ENCODE measurements at places on chromosomes 7 and 10. TPM values are rescaled to one million over a fixed set of nuclear protein-coding genes. Genes with fewer than 3 reads are reported as not detected.

DNA sequence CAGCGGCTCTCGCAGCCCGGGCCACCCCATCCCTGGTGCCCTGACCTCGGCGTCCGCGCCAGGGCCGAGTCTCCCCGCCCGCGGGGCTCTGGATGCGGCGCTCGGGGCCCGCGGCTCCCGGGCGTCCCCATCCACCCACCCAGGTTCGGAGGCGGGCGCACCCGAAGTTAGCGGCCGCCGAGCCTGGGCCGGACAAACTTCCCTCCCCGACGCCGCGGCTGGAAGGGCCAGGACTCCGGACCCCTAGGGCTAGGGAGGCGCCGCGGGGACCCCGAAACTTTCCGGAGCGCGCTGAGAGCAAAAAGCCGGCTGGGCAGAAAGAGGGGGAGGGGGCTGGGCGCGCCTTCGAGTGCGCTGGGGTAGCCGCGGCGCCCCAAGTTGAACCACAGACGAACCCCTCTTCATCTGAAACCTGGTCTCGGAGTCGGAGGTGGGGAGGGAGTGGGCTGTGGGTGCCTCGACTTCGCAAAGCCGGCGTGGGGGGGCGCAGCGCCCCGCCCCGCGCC is 3.7 kb upstream of the ELFN1 start:
- DNase-seq: no peak
- peaks cover 35% of the 10 kb centered on the region for H3K4me1 ChIP-seq
- no peak overlapping the region for H3K4me3 ChIP-seq

DNA sequence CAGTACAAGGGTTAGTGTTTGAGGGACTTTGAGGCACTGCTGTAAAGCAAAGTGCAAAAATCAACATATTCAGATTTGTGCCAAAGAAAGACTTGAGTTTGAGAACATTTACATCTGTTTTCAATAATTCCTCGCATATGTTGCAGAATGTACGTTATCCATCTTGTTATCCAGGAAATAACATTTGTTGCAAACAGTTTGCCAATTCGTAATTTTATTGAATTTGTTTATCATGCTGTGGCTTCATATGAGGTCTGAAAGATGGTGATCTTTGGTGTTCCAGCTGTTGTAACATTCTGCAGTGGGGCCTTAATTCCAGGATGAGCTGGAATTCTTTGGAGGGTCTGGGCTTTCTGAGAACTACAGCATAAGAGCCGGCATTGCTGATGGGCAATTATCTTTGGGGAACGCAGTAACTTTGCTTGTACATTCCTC is 396.2 kb downstream of the LRMDA start:
- no peak overlapping the region for H3K4me3 ChIP-seq
- no peak overlapping the region for H3K27ac ChIP-seq
- H3K27me3 ChIP-seq: no peaks in the 10 kb centered on the region
- DNase-seq: no peak
- H3K36me3 ChIP-seq: no peaks in the 10 kb centered on the region
- peaks cover 4% of the 10 kb centered on the region for H3K4me1 ChIP-seq

GRCh38 chr10:28949005-28950004 is 272.0 kb downstream of the BAMBI start:
- DNase-seq: no peak
- no peaks in the 10 kb centered on the region for H3K27me3 ChIP-seq

- no peak for DNase-seq
- no peak overlapping the region for H3K4me3 ChIP-seq
- H3K36me3 ChIP-seq: no peaks in the 10 kb centered on the region
- H3K27ac ChIP-seq: no peak overlapping the region
Observed at GRCh38 chr7:126529254-126529653, 723.5 kb downstream of the GRM8 start.

- no peak for DNase-seq
- no peak overlapping the region for H3K27ac ChIP-seq
- H3K4me1 ChIP-seq: no peaks in the 10 kb centered on the region
- H3K27me3 ChIP-seq: no peaks in the 10 kb centered on the region
- H3K4me3 ChIP-seq: no peak overlapping the region
Observed at GRCh38 chr10:6919077-6919476, 339.0 kb upstream of the PRKCQ start.

DNA sequence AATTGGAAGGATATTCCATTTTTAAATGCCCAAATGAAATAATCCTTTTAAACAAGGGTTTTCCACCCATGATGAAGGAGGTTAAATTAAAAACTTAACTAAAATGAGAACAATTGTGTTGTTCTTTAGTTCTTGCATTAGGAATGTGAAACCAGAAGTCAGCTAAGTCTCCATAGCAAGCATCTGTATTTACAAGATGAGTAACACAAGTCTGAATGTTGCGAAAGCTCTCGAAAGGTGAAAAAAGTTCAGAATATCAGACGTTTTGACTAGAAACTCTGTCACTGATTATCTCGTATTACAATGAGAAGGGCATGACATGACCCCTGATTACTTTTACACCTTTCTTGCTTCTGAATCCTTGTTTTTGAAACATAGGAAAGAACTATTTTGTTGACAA is 149.6 kb downstream of the BICC1 start:
- H3K4me3 ChIP-seq: no peak overlapping the region
- H3K36me3 ChIP-seq: no peaks in the 10 kb centered on the region
- H3K27ac ChIP-seq: no peak overlapping the region
- DNase-seq: no peak
- H3K27me3 ChIP-seq: no peaks in the 10 kb centered on the region

DNA sequence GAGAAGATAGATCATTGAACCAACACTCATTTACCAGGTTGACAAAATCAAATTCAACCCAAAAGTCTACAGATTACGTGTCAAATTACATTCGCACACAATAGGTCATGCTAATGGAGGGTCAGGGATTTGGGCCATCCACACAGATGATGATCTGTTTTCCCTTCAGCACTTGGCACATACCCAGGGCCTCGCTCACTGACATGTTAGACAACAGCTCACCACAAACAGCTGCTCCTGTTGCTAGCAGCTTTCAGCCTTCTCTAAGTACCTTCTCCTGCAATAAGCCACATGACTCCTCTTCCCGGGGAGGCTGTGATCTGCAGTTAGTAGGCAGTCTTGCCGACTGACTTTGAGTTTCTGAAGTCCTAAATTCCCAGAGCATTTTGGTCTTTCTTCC is 18.4 kb downstream of the NKX2-3 start:
- no peak overlapping the region for H3K27ac ChIP-seq
- H3K4me1 ChIP-seq: no peaks in the 10 kb centered on the region
- DNase-seq: peak; percentile 62
- H3K4me3 ChIP-seq: no peak overlapping the region

DNA sequence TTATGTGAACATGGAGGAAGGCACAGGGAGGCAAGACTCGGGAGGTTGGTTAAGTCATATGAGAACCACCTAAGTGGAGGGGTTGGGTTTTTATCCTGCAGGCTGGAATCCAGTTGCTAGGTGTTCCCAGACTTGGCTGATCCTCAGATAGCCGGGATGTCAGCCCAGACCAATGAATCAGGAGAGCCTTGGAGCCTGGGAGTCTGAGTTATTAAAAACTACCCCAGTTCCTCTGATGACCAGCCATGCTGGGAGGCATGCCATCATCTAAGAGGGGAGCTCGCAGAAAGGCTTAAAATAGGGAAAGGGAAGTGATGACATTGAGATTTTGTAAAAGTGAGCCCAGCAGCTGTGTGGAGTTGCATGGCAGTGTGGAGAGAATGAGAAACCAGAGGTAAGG is 238.1 kb downstream of the ZNF248 start:
- no peak overlapping the region for H3K27ac ChIP-seq
- no peak overlapping the region for H3K4me3 ChIP-seq
- H3K36me3 ChIP-seq: no peaks in the 10 kb centered on the region
- no peaks in the 10 kb centered on the region for H3K27me3 ChIP-seq
- peak; percentile 70 for DNase-seq
- no peaks in the 10 kb centered on the region for H3K4me1 ChIP-seq

- no peak overlapping the region for H3K4me3 ChIP-seq
- H3K27ac ChIP-seq: no peak overlapping the region
- no peaks in the 10 kb centered on the region for H3K27me3 ChIP-seq
- no peaks in the 10 kb centered on the region for H3K4me1 ChIP-seq
- H3K36me3 ChIP-seq: no peaks in the 10 kb centered on the region
Observed at GRCh38 chr7:42340436-42340835, 103.4 kb upstream of the GLI3 start.

DNA sequence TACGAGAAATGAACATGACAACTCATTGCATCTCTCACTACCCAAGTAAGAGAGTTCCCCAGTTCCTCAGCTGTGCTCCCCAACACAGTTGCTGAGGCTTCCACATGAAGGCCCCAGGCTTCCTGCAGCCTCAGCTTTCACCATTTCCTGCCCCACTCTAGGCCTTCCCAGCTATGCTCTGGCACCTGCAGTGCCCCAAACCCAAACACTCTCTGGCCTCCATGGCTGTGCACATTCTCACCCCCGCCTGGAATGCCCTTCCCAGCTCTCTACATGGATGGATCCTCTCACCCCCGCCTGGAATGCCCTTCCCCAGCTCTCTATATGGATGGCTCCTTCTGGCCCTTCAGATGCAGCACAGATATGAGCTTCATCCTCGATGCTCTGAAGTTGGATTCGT is 61.3 kb downstream of the KIAA1549 start:
- H3K4me3 ChIP-seq: no peak overlapping the region
- no peaks in the 10 kb centered on the region for H3K36me3 ChIP-seq
- H3K27me3 ChIP-seq: no peaks in the 10 kb centered on the region
- no peak overlapping the region for H3K27ac ChIP-seq
- H3K4me1 ChIP-seq: no peaks in the 10 kb centered on the region

DNA sequence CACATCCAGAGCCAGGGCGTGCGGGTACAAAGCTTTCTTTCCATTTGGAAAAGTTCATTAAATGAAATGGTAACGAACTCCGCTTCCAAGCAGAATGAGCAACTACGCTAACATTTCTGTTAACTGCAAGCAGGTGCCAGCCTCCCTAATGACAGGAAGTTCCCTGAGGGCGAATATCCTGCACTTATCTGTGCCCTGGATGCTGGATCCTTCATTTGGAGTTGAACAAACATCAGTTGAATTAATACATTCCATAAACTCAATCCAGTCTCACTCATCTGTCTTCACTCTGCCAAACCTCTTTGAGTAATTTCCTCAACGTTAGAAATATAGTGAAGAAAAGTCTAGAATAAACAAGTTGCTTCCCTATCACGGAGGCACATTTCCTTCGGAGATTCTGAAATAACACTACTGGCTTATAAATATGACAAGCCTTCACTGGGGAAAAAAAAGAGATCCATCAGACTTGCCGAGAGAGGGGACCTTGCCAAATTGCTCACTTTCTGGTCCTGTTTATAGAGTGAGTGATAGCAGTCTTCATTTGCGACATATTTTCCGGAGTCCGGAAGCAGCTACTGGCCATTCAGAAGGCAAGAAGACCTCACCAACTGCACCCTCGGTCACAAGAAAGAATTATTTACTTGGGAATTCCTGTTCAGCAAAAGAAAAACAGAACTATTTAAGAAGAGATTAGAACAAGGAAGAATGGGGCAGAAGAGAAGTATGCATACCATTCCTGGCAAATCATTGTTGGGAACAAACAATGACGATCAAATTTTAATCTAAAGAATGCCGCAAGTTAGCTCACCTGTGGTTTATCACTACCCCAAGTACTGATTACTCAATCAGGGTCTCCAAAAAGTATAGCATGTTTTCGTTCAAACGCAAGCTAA is 196.4 kb downstream of the FAM107B start:
- H3K4me3 ChIP-seq: no peak overlapping the region
- H3K27ac ChIP-seq: no peak overlapping the region
- peak; percentile 53 for DNase-seq
- H3K4me1 ChIP-seq: peaks cover 29% of the 10 kb centered on the region

FEZF1 gene
- not detected for total RNA-seq

ANXA7 gene
- total RNA-seq: 108 TPM

AKR1C2 gene
- total RNA-seq: 4.1 TPM

HTRA1 gene
- total RNA-seq: 167 TPM

CH25H gene
- total RNA-seq: 4.9 TPM

GDF2 gene
- not detected for total RNA-seq
